ENCODE measurements at places on chromosomes 1 and 21.

GRCh38 chr1:180188091-180188506 lies 33.4 kb downstream of the QSOX1 start:
- peak; percentile 78 for DNase-seq

GRCh38 chr1:158809862-158810261 lies 21.3 kb upstream of the MNDA start:
- no peak for DNase-seq

DNA sequence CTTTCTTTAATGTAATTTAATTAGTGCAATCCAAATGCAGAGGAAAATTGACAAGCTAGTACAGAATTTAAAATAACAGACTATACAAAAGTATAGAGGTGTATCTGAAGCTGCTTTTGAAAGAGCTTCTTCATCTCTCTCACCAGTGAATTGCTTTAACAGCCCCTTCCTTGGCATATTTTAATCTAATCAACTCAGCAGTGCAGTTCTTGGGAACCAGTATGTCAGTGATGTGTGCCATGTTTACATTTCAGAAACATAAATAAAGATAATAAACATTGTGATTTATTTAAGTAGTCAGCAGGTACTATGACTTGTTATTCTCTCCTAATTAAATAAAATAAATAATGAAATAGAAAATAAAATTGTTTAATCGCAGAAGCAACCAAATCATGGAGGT lies 1260.6 kb downstream of the NCAM2 start:
- DNase-seq = no peak

DNA sequence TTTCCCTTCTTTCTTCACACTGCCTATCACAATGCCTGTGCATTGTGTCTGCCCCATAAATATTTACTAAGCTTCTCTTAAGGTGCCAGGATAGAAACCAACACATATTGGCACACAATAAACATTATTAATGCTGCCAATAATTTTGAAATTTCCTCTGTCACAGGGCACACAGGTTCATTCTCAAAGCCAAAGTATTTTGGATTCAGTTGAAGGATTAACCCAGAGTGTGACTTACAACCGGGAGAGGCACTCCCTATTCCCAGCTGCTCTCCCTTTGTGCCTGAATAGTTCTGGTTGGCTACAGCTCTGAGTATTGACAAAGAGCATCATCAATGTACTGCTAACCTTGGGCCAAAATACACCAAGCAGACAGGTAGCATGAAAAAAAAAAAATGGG lies 46.6 kb upstream of the ATP1A1 start:
- no peak for DNase-seq

- no peak for DNase-seq
These were observed 347.6 kb upstream of the AJAP1 start for GRCh38 chr1:4306559-4307467.

DNA sequence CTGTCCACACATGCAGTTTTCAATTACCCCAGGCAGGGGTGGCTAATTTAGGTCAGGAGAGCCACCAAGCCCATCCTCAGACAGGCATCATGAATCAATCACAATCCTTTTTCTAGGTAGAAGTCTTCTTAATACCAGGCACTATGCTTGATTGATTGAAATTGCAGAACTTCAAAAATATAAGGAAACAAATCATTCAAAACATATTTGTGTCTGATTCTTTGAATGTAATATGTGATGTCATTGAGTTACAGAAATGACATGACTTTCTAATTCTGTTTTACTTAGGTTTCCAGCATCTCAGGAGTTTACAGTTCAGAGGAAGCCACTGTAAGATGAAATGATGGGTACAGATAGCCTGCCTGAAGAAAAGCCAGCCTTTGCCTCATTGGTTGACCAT lies 26.7 kb downstream of the RXRG start:
- no peak for DNase-seq

GRCh38 chr1:78787544-78787943 lies 137.9 kb downstream of the IFI44 start:
- DNase-seq = no peak

DNA sequence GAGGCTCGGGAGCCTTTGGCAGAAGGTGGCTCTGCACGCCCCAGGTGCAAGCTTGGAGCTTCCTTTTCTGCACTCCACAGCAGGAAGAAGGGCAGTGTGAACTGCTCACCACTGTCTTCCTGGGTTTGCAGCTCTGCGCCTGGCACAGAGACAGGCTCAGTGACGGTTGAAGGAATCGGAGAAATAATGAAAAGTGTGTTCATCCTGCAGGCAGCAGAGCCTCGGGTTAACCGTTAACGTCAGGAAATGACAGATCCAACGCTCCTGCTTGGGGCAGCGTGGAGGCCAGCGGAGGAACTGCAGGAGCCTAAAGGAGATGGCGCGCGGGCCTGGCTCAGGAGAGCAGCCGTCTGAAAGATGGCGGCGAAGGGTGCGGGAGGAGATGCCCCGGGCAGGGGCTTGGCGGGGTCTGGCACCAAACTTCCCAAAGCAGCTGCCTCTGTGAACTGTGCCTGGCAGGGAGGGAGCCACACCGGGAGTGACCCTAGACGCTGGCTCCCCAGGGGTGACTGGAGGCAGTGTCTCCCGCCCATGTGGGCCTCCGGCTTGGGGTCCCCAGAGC lies 10.9 kb upstream of the SAMD11 start:
- no peak for DNase-seq

GRCh38 chr1:40661678-40662077 lies 3.8 kb downstream of the RIMS3 start:
- DNase-seq = no peak

DNA sequence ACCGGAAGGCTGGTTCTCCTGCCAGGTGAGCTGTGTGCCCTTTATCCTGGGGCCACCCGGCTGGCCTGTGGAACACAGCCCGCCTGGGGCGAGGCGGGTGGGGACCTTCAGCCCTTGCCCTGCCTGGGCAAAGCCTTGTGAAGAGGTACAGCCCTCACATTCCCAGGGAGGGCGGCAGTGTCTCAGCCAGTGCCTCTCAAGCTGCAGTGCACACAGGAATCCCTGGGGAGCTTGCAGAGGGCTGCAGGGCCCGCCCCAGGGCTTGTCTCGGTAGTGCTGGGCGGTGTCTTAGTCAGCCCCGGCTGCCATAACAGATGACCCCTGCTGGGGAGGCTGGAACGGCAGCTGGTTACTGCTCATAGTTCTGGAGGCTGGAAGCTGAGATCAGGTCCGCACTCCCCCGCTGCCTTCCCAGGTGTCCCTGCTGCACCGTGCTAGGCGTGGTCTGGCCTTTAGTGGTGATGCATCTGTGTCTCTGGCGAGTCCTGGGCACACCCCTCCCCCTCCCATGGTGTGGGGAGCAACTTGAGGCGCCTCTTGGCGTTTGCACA lies 12.6 kb downstream of the DFFB start:
- no peak for DNase-seq

DNA sequence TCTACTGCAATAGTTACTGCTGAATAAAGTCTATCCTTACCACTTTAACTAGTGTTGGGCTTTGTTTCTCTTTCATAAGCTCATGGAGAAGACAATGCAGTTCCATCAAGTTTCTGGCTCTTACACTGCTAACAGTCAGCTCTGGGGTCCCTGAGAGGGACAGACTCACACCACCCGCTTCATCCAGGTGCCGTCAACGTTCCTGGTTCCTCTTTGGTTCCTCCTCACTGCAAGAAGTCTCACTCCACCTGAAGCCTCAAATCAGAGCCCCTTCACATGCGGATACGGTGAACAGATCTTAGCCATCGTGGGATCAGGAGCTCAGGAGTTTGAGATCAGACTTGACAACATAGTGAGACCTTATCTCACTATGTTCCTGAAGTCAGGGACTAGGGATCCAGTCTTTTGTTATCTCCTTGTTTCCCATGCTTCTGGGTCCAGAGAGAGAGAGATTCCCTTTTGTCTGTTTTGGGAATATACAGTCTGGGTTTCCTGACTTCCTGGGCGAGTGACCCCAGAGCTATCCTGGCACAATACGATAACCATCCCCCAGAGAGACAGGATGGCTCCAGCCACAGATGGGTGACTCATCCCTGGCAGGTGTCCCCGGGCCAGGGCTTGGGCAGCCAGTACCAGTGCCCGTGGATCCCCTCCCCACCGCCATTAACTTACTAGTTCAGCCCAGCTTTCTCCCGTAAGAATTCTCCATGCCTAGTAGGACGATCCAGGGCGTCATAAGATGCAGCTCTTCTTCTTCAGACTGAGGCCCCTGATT lies 14.3 kb upstream of the PCP4 start:
- no peak for DNase-seq

GRCh38 chr1:42171679-42172266 lies 7.2 kb upstream of the GUCA2A start:
- no peak for DNase-seq

DNA sequence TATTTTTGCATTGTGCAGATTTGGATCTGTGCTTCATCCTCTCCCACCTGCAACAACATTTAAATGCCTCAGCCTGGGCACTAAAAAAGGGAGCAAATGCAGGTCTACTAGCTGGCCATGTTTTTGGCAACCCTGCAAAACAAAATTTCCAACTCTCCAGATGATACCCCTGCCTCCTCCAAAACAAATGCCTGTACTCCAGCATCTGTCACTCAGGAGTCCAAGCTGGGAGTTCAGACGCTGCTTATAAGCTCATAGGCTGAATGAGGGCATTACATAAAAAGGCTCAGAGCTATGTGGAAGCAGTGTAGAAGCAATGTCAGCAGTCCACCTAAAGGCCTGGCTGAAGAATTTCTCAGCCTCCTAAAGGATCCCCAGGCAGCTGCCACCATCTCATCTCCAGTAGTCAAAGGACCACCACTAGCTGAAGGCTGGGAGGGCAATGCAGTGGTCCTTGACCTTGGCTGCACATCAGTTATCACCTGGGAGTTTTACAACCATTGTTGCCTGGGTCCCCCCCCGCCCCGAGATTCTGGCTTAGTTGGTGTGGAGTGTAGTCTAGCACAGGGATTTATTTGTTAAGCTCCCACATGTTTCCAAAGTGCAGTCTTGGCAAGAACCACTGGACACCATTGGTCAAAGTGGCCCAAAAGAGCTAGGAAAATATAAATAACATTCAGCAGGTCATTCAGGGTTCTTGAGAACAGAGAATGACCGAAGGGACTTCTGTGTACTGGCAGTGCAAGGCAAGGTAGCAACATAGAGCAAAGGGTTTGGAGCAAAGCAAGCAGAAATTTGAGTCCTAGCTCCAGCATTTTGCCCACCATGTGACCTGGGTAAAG lies 57.2 kb downstream of the ITPKB start:
- no peak for DNase-seq

Measured in AG08396 (cell line).